ENCODE measurements at places on chromosomes 3 and 15. TPM values are rescaled to one million over a fixed set of nuclear protein-coding genes. Genes with fewer than 3 reads are reported as not detected.

The PRSS50 gene
- total RNA-seq: 1.2 TPM

The P2RY13 gene
- total RNA-seq: 0.55 TPM

The CTXN2 gene
- not detected for total RNA-seq

The PRRT3 gene
- total RNA-seq: 2.9 TPM

The CA12 gene
- total RNA-seq: 17.4 TPM

The USP19 gene
- 81.2 TPM for total RNA-seq

The INSYN1 gene
- 19.9 TPM for total RNA-seq

The RAB6B gene
- 38.7 TPM for total RNA-seq

The ANKRD63 gene
- not detected for total RNA-seq

The SKOR1 gene
- total RNA-seq: 0.33 TPM

The ADGRG7 gene
- total RNA-seq: 0.22 TPM

The ALDH1L1 gene
- total RNA-seq: 2.5 TPM

The GOLGA8G gene
- total RNA-seq: not detected

The SPTSSB gene
- 4.1 TPM for total RNA-seq

The MME gene
- total RNA-seq: 19.2 TPM

The RBPMS2 gene
- total RNA-seq: 0.93 TPM

The SATB1 gene
- total RNA-seq: 89.1 TPM

The CALML4 gene
- 12.4 TPM for total RNA-seq

The APPL1 gene
- total RNA-seq: 84.4 TPM

The GNAT1 gene
- total RNA-seq: 66.7 TPM

The GCNT3 gene
- 0.99 TPM for total RNA-seq

The FRMD4B gene
- total RNA-seq: 60.3 TPM

The LSMEM2 gene
- 1.4 TPM for total RNA-seq

The ROPN1B gene
- total RNA-seq: 0.66 TPM

The NANOGP8 gene
- total RNA-seq: not detected

The RAF1 gene
- 156 TPM for total RNA-seq

Data from camera-type eye (tissue), 1 donor.